Cerebellum (tissue), 4 donors: ENCODE measurements at places on chromosomes 13 and 19. TPM values are rescaled to one million over a fixed set of nuclear protein-coding genes. Genes with fewer than 3 reads are reported as not detected.

GRCh38 chr19:33064458-33064791 lies 263 bp downstream of the RHPN2 start:
- DNase-seq = peak; percentile 50

GRCh38 chr13:53201454-53202225 lies 173.0 kb downstream of the OLFM4 start:
- peak; percentile 17 for DNase-seq

DNA sequence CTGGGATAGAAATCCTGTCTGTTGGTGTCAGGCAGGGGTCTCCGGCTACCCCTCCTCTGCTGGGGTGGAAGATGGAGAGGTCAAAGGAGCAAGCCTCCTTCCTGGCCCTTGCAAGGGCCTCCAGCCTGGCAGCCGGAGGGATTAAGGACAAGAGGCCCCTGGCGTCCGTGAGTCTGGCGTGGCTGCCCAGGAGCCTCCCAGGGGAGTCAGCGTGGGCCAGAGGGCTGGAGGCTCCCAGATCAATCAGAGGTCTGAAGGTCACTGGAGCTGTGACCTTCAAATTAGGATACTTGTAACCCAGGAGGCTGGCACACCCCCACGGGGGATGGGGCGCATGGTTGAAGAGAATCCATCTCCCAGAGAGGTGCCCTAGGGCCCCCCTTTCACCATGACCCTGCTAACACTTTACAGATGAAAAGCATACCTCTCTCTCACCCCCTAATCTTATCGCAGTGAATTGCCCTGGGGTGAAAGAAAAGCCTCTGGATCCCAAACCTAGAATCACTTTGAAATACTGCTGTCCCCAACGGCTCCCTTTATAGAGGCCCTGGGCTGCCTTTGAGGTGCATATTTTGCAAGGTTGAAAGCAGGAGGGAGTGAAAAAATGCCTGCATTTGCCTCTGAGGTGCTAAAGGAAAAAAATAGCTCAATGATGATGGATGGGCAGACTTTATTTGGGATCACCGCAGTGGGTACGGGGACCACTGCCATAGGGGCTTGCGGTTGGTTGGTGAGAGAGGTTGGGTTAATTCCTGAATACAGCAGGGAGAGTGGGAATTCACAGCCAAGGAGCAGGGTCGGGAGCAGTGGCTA lies 44.9 kb upstream of the PEG3 start:
- DNase-seq = no peak

DNA sequence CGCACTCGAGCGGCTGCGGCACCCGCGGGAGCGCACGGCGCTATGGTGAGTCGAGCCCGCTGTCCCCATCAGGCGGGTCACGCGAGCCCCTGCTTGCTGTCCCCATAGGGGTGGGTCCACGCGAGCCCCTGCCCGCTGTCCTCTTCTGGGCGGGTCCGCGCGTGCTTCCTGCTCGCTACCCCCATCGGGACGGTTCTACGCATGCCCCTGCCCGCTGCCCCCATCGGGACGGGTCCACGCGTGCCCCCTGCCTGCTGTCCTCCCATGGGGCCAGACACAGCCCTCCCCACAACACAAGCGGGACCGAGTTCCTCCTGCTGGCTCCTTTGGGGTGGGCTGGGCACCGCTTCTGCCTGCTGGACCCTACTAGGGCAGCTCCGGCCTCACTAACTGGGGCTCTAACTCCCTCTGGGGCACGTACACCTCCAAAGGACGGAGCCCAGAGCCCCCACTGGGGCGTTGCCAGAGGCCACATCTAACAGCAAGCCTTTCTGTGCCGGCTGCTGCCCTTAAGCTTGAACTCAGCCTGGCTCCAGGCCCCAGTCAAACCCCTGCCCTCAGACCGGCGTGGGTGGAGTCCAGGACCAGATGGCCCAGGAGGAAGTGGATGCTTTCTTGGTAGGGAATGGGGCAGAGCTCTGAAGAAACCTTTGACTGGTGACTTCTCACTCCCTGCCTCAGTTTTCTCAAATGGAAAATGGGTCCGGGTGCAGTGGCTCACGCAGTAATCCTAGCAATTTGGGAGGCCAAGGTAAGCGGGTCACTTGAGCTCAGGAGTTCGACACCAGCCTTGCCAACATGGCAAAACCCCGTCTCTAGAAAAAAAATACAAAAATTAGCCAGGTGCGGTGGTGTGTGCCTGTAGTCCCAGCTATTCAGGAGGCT lies 722 bp downstream of the COLGALT1 start:
- peak; percentile 55 for DNase-seq

DNA sequence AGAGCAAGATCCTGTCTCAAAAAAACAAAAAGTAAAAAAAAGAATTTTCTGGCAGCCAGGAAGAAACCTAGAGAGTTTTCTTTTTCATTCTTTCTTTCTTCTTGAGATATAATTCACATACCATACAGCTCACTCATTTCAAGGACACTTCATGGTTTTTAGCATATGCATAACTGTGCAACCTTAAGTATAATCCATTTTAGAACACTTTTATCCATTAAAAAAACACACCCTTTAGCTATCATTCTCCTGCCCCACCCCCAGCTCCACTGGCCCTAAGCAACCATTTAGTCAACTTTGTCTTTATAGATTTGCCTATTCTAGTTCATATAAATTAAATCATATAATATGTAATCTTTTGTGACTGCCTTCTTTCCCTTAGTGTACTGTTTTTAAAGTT lies 8.1 kb upstream of the IPO5 start:
- no peak for DNase-seq

DNA sequence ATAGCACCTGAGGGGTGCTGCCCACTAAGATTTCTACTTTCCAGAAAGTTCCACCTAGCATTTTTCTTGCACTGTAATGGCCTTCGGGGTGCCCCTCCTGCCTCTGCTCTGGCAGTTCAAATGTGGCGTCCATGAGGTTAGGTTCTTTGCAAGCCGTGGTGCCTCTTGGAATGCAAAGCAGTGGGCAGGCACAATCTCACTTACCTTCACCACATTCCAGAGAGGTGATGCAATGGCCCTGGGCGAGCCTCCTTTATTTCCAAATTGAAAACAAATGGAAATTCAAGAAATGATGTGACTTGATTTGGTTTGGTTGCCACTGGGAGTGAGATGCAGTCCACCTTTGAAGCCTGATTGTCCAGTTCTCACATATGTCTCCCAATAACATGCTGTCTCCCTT lies 46.9 kb downstream of the FGF9 start:
- no peak for DNase-seq

Gene WDR87
- total RNA-seq = not detected

Gene CABP5
- total RNA-seq = not detected

Gene ACP5
- 0.91 TPM for total RNA-seq

Gene ADAT3
- 4.0 TPM for total RNA-seq

Gene TNNI3
- total RNA-seq = 0.36 TPM

Gene PCDH17
- total RNA-seq = 235 TPM

Gene TGFBR3L
- total RNA-seq = not detected

Gene CD209
- total RNA-seq = 0.73 TPM

Gene KLK15
- not detected for total RNA-seq

Gene ZNF524
- 3.6 TPM for total RNA-seq

Gene MEDAG
- 0.27 TPM for total RNA-seq
